ENCODE measurements at places on chromosomes 12 and 14.
A peak's percentile ranks its signal among the peaks of the same experiment; 100 is the strongest.

DNA sequence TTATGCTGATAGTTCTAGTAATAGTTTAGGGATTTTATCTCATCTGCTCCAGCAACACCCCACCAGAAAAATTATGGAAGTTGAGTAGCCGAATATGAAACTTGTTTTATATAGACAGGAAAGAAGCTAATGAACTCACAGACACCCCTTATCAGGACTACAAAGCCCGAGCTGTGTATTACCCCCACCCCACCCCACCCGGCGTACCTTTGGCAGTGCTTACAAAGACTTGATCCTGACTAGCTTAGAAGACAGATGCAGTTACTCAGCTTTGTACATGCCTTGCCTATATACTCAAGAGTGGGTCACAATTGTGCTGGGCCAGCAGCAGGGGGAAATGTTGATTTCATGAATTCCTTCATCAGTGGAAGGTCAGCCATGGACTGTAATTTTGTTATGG, 22.4 kb downstream of the PROX2 start:
- no peak for DNase-seq

- no peak for DNase-seq
Observed at GRCh38 chr14:31842899-31843298, 234.2 kb upstream of the ARHGAP5 start.

GRCh38 chr12:106903241-106903945, 52.3 kb upstream of the TMEM263 start:
- peak; percentile 61 for DNase-seq

DNA sequence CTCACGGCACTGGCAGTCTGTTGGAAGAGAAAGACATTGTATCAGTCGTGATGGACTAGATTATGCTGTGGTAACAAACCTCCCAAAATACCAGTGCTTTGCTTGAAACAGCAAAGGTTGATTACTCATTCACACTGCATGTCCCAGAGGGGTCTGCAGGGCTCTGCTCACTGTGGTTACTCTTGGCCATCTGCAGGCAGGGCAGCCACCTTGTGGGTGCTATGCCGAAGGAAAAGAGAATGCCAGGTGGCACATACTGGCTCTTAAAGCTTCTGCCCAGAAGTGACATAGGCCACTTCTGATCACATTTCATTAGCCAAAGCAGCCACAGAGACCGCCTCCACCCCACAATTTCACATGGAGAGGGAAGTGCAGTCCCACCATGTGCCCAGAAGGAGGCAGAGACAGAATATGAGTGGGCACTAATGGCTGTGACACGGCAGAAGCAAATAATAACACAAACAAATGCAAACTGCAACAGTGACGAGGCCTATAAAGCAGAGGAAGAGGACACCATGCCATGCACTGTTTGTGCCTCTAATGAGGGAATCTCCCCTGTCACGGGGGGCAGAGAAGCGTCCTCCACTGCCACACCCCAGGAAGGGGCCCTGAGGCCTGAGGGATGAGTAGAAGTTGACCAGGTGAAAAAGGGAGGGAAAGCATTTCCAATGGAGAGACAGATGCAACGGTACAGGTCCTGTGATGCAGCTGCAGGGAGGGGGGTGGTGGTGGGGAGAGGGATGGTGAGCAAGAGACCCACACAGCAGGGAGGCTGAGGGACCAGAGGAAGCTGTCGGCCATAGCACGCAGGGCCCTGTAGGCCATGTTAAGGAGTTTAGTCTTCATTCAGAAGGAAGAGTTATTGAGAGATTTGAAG, 51.7 kb upstream of the KICS2 start:
- DNase-seq = no peak

DNA sequence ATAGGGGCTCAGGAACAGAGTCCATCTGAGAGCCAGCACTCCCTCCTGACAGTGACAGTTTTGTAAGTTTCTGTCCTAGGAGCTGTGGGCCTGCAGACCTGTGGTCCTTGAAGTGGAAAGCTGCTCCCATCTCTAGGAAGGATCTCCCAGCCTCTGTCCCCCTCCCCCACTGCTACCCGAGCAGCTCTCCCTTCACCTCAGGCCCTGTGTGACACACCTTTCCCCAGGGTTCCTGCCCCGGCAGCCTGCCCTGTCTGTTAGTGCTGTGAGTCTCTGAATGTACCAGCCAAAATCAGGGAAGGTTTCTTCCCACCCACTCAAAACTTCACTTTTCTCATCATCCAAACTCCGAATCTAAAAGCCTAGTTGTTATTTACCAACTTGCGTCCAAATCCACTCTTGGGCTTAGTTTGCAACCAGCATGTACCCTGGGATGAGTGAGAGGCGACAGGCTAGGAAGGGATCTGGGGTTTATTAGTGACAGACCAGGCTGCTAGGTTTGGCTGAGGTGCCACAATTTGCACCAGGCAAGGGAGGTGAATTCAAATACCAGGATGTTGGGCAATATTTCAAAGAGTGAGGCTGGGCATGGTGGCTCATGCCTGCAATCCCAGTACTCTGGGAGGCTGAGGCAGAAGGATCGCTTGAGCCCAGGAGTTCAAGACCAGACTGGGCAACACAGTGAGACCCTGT, 39.9 kb downstream of the NINJ2 start:
- no peak for DNase-seq

DNA sequence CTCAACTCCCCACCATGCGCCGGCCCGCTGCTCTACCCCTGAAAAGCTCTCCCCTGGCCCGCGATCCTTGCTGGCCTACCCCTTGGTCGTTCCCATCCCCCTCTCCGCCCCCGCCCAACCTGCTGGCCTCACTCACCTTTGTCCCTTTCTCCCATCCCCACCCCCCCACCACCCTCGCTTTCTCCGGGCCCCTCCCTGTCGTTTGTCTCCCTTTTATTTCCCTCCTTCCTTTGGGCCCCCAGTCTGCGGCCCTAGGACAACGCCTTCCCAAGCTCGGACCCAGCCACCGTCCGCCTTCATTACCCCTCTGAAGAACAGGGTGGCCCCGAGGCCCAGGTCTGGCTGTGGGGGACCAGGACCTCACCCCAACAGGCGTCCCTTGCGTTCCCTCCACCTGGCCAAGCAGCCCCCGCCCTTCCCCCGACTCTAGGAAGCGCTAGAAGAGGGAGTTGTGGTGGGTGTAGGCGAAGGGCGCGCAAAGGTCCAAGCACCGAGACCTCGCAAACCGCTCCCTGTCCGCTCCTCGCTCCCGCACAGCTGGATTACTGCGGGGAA, 6.9 kb upstream of the SLC7A7 start:
- no peak for DNase-seq

GRCh38 chr12:19588951-19589350, 149.7 kb downstream of the AEBP2 start:
- DNase-seq = no peak

DNA sequence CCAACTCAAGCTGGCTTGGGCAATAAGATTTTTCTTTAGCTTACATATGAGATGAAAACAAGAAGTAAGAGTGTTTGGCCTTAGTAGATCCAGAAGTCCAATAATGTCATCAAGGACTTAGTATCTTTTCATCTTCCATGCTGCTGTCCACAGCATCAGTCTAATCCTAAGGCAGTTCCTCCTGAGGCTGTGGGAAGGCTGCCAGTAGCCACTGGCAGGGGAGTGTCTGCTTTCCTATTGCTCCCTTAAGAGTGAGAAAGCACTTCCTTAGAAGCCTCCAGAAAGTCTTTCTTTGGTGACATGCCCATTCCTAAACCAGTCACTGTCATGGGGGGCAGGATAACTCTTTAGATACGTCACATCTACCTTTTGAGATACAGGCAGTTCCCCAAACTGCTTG, 317.7 kb downstream of the BMP4 start:
- DNase-seq = no peak

DNA sequence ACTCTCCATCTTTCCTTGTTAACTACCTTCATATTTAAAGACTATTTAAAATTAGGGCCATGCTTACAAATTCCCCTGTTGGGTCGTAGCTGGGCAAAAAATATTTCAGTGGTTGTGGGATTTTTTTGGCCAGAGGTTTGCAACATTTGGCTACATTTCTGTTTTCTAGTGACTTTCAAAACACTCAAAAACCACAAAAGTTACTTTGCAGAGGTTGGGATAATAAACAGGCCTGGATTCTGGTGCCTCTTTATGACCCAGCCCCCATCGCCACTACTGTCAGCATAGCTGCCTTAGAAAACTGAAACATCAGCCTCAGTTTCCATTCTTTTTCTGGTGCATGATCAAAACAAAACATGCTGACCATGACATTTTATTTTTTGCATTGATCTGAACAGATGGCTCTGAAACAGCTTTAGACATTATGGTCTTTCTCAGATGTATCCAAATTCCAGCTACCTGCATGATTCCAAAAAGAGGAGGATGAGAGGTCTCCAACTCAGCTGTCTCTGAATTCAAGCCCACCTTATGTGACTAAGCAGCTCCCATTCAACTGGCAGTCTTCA, 5.2 kb downstream of the DPF3 start:
- DNase-seq = no peak

DNA sequence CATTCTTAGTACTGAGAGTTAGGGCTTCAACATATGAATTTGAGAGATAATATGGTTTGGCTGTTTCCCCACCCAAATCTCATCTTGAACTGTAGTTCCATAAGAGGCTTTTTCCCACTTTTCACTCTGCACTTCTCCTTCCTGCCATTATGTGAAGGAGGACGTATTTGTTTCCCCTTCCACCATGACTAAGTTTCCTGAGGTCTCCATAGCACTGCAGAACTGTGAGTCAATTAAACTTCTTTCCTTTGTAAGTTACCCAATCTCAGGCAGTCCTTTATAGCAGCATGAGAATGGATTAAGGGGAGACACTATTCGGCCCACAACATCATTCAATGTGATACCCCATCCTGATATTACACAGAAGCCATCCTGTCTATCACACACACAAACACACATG, 36.8 kb upstream of the ALG10B start:
- DNase-seq = no peak

DNA sequence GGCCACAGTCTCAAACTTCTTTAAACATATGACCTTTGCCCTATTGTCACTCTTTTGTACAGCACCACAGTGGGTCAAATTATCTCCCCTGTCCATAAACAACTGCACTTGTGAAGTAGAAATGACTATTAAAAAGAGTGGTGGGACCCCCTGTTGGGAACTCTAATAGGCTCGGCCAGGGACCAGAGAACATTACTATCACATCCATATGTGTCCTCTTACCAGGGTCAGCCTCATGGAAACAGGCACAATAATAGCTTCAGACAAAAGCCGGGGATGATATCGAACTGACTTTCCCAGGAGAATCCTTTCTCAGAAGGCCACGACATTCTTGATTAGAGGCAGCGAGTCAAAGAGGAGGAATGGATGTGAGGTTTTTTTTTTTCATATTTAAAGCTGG, 96.6 kb downstream of the NKX2-1 start:
- no peak for DNase-seq

DNA sequence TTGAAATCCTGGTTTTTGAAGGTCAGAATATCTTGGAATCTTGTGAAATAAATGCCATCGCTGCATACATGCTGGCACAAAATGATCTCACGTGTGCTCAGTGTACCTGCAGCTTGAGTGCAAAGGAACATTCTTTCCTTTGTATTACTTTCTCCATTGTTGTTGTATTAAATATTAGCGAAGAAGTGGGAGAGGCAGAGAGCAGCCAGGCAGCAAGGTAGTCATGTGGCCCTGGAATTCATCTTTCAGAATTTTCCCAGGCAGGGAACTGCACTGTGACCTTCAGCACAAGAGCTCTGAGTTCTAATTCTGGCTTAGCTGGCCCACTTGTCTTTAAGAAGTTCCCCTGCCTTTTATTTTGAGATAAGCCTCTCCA, 145.5 kb downstream of the PRKCH start:
- DNase-seq = no peak

DNA sequence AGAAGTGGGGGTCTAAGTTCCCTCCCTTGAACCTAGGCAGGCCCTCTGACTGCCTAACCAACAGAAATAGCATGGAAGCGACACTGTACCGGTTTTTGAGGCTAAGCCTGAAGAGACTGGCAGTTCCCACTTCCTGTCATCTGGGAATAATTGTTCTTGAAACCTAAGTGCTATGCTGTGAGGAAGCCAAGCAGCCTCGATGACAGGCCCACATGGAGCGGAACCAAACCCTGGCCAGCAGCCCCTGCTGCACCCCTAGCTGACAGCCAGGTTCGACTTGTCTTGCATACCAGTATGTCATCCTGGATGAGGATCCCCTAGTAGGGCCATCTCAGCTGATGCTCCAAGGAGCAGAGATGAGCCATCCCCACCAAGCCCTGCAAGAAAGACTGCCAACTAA, 6.4 kb upstream of the GPR68 start:
- no peak for DNase-seq

DNA sequence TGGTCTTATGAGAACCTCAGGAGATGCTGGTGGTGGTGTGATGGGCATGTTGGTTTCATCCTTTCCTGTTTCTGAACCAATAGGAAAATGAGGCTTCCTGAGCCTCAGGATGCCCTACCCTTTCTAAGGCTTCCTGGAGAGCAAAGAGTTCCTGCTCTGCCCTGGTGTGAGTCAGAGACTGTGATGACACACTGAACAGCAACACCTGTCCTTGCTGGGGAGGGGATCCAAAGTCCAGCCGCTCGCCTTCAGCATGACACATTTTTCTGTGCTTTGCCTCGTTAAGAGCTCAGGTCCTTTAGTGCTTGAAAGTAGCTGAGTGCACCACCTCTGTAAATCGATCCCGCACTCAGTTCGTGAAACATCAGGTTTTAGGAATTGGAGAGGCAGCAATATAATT, 116.0 kb downstream of the CACNA1C start:
- DNase-seq = no peak

- DNase-seq = no peak
Observed at GRCh38 chr14:103520657-103521437, 1.8 kb downstream of the CKB start.

GRCh38 chr14:73749706-73750530, 35.7 kb upstream of the PNMA1 start:
- no peak for DNase-seq

DNA sequence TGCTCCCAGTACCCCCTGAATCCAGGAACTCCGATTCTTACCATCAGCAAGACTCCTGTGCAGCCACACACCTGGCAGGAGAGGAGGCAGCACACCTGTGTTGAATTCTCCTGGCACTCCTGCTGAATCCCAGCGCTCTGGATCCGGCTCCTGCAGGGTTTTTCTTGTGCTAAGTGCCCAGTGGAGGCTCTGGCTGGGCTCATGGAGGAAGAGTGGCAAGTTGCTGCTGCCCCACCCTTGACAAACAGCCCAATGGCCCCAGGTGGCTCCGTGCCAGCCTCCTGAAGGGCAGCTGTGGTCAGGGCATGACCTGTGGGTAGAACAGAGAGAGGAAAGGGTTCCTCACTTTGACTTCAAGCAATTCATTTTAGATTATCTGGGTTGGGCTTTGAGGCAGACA, 20.0 kb downstream of the CRACR2A start:
- DNase-seq = no peak

DNA sequence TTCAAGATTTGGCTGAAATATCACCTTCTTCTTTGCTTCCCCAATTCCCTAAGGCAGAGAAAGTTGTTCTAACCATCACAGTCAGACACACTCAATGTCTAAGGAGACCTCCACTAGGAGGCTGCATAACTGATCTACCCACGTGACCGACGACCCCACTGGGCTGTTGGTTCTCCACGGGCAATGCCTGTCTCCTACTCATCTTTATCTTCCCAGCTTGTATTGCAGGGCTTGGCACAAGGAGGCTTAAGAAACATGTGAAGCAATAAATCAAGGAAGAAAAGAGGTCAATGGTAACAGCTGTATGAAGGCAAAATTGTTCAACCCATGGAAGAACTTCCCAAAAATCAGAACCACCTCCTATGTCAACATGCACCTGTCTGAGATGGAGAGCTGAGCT, 27.1 kb downstream of the NT5DC3 start:
- no peak for DNase-seq

All from activated CD8-positive, alpha-beta memory T cell treated with anti-CD3 and anti-CD28 coated beads for 1 hour (primary cell).